Amniotic stem cell (primary cell): ENCODE measurements at places on chromosomes 5 and 9.

DNA sequence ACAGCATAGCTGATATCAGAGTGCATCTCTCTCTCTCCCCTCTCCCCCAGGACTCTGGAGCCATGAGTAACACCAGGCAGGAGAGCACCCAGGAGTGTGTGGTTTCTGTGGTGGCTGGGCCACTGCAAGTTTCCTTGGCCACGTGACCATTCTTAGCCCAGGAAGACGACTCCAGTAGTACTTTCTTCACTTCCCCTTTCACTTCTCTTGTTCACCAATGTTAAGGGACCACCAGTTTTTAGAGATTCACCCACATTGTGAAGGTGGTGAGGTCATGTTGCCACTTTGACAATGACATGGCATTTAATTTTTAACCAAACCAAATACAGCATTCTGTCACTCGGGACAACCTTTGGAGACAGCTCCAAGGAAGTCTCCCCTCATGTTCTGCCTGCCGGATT lies 17.9 kb upstream of the DAPK1 start:
- no peak for DNase-seq

DNA sequence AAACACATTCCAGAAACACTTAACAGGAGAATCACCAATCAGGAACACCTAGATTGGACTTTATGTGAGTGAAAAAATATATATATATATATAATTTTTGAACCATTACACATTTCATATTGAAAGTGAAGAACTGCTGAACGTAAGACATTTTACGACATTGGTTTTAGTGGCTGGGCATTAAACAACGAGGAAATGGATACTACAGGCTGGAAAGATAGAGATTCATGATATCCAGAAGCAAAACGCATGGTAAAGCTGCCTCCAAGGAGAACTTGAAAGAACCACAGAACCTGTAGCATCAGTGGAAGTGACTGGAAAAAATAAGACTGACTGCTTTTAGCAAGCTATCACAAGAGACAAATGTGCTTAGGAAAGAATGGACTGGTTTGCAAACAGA lies 13.2 kb upstream of the NDUFS4 start:
- no peak for DNase-seq

DNA sequence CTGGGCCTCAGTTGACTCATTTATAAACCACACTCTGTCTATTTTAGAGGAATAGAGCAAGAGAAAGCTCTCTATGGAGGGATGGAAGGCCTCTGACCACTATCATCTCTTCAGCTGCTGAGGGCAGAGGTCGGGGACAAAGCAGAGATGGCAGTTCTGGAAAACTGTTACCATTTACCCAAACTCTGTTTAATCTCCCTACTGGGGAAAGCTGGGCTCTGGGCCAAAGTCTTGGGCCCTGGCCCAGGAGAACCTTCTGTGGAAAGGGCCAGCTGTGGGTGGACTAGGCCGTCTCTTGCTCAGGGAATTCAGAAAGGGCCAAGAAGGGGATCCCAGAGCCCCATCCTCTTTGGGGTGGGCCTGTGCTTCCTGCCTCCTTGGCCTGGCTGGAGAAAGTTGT lies 100.0 kb downstream of the PSD2 start:
- DNase-seq = no peak

- no peak for DNase-seq
Measured at GRCh38 chr9:13728131-13728530, 448.6 kb upstream of the MPDZ start.

- DNase-seq = no peak
Measured at GRCh38 chr5:88873447-88873846, 9.5 kb downstream of the MEF2C start.

DNA sequence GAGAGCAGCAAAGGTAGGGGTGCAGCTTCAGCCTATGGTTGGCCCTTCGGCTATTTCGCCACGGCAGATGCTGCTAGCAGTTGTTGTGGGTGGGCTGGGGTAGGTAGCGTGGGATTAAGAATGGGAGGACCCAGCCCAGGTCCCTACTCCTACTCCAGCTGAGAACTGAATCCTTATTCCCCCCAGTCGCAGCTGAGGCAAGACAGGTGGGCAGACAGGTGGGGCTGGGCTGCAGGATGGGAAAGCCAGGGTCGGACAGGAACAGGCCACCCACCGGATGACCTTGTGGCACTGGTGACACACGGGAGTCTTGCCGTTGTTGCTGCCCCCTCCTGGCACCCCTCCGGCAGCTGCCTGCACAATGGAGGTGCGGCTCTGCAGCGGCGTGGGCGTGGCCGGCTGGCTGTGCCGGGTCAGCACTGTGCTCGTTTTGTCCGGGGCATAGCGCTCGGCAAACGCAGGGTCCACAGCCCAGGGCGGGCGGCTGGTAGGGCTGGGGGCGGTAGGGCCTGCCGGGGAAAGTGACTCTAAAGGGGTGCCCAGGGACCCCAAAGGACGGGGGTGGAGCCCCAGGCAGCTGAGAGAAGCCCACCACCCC lies 8.2 kb downstream of the PDLIM7 start:
- DNase-seq = no peak

DNA sequence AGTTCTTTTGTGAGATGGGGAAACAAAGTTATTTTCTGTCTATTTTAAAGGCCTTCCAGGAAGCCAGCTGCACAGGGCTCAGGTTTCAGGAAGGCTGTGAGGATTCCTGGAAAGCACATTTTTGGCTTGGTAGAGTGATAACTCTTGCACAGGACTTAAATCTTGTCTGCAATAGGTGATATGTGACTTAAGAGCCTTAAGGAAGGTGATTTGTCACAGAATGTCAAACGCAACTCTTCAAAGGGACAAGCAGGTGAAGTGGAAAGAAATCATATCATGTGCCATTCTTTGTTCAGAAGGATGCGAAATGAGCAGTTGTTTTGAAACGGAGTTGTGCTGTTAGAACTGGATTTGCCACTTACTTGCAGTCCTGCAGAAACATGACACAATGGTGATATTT lies 459.3 kb downstream of the MAT2B start:
- no peak for DNase-seq

GRCh38 chr9:26170190-26170589 lies 491.9 kb upstream of the TUSC1 start:
- no peak for DNase-seq

DNA sequence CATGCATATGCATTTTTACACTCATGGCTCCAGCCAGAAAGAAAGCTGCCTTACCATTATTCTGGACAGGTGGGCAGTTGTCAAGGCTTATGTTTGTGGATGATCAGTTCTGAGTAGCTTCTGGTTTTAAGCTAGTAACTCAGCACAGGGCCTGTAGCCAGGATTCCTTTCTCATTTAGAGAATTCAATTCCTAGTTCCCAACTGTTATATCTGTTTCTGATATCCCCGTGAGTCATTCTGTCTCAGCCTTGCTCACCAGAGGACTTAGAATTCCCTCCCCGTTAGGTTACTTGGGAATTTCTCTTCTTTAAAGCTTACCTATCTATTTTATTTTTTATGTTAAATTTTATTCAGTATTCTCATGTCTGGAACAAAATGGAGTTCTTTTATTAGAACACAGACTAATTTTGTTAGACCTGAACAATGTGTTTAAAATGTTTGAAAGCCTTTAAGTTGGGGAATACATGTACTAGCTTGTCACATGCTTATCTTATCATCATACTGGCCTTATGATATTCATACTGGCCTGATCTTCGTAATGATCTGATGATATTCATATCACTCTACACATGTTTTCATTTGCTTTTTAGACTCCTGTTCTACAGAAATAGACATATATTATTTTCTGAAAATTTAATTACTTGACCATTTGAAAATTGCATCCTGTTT lies 47.1 kb downstream of the CAST start:
- peak; percentile 62 for DNase-seq

DNA sequence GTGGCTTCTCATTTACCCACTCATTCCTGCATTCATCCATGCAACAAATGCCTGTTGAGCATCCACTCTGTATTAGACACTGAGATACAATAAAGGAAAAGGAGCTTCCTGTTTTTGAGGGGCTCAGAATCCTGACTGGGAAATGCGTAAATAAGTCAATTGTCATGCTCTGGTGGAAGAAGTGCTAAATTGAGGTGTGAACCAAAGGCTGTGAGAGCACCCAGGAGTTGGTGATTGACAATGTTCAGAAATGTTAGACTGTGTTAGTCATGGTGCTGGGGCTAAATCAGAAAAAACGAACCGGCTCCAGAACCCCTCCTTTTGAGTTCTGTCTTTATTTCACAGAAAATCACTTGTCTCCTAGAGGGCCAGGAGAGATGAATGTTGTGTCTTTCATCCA lies 558.6 kb upstream of the SGCD start:
- no peak for DNase-seq

GRCh38 chr5:137791799-137792198 lies 37.6 kb upstream of the HNRNPA0 start:
- no peak for DNase-seq

GRCh38 chr9:29211580-29212396 lies 1638.5 kb upstream of the C9orf72 start:
- DNase-seq = no peak

DNA sequence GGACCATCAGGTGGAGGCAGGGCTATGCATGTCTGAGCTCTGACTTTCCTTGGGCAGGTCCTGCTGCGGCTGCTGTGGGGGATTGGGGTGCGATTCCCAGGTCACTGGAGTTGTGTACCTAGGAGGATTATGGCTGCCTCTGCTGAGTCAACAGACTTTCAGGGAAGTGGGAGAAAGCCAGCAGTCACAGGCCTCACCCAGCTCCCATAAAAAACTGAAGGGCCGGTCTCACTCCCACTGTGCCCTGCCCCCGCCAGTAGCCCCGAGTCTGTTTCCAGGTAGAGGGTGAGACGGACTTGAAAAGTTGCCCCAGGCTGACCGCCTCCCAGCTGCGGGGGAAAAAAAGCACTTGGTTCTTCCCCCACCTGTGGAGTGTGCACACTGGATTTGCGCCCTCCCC lies 76.7 kb downstream of the FAM170A start:
- DNase-seq = no peak

DNA sequence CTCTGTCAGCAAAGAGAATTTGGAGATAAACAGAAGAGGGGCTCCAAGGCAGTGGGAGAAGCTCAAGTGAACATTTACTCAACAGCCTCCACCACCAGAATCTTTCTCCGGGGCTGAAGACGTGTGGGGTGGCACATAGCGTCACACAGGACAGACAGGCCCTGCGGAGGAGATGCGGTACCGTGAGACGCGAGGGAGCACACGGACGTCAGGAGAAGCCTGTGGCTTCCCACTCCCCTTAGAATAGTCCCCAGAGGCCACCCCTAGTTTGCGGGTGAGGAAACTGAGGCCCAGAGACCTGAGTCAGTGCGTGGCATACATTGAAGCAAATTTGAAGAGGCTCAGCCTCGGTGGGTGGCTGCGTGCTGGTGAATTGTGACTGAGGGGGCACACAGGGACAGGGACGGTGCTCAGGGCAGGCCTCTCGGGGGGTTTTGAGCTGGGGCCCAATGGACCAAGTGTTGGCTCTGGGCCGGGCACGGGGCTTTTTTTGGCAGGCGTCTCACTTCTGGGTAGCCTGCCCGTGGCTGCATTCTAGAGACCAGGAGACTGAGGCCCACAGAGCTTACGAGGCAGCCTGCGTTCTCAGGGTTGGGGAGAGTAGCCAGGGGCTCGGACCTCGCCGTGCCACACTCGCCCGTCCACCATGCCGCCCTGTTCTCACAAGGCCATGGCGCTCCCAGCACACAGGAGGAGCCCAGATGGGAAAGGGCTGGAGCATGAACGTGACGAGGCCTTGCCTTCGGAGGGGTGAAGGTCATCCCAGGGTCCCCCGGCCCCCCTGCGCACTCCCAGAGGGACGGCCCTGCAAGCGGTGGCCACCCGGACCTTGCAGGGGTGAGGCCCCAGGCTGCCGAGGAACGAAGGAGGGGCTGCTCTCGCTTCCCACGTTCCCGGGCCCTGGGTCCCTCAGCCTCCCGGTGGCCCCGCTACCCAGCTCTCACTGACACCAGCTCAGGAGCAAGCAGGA lies 220.6 kb downstream of the C9orf50 start:
- DNase-seq = no peak

DNA sequence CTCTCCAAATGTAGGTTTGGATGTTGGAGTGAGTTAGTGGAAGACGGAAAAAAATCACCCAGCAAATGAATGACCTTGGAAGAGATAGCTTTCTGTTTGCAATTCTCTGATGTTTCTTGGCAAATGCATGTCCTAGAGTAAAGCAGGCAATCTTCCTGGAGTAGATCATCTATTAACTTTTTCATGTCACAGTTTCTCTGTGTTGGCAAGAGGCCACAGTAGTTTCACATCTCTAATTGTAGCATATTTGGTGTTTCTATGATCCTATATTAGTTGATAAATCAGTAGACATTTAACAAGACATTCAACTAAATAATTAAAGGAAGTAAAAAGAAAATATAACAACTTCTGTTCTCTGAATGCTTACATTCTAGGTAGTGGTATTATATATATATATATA lies 138.2 kb upstream of the MINAR2 start:
- DNase-seq = no peak

- DNase-seq = no peak
Measured at GRCh38 chr5:138111937-138112336, 27.3 kb downstream of the NME5 start.

- peak; percentile 37 for DNase-seq
Measured at GRCh38 chr5:76256116-76256889, 146.8 kb upstream of the IQGAP2 start.

DNA sequence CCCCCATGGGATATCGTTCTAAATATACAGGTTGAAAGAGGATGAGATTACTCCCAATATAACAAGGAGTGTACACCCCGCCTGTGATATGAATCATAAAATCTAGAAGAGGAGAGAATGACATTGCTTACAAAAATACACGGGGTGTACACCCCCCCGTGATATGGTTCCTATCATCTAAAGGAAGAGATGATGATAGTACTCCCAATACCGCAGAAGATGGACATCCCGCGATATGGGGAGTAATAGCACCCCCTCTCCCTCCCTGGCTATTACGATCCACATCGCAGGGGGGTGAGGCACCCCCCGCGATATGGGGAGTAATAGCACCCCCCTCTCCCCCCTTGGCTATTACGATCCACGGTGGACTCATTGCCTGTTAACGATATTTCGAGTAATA lies 124.6 kb downstream of the TMEM38B start:
- DNase-seq = no peak

GRCh38 chr5:104186100-104186499 lies 623.5 kb upstream of the NUDT12 start:
- no peak for DNase-seq

DNA sequence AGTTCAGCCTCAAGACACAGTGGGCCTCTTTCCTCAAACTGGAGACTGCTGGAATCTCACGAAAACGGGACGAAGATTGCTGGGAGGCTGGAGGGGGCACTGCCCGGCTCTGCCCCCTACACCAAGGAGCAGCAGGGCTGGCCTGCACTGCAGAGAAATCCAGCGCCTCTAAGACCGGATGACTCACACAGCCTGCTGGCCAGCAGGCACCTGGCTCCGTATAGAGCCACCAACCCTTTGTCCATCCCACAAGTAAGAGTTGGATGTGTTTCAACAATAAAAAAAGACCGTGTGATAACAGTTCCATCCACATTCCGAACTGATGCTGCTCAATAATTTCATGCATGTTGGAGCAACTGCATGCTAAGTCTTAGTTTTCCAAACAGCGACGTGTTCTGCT lies 11.5 kb downstream of the CCDC127 start:
- no peak for DNase-seq

DNA sequence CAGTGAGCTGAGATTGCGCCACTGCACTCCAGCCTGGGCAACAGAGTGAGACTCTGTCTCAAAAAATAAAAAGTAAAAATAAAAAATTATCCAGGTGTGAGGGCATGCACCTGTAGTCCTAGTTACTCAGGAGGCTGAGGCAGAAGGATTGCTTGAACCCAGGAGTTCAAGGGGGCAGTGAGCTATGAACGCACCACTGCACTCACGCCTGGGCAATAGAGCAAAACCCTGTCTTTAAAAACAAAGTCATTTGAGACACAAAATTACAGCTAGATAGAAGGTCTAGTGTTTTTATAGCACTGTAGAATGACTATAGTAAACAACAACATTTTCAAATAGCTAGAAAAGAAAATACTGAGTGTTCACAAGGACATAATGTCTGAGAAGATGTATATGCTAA lies 16.4 kb downstream of the IL4 start:
- DNase-seq = no peak
